Hepatocyte (in vitro differentiated cells): ENCODE measurements at places on chromosomes 7 and 10. TPM values are rescaled to one million over a fixed set of nuclear protein-coding genes. Genes with fewer than 3 reads are reported as not detected.

DNA sequence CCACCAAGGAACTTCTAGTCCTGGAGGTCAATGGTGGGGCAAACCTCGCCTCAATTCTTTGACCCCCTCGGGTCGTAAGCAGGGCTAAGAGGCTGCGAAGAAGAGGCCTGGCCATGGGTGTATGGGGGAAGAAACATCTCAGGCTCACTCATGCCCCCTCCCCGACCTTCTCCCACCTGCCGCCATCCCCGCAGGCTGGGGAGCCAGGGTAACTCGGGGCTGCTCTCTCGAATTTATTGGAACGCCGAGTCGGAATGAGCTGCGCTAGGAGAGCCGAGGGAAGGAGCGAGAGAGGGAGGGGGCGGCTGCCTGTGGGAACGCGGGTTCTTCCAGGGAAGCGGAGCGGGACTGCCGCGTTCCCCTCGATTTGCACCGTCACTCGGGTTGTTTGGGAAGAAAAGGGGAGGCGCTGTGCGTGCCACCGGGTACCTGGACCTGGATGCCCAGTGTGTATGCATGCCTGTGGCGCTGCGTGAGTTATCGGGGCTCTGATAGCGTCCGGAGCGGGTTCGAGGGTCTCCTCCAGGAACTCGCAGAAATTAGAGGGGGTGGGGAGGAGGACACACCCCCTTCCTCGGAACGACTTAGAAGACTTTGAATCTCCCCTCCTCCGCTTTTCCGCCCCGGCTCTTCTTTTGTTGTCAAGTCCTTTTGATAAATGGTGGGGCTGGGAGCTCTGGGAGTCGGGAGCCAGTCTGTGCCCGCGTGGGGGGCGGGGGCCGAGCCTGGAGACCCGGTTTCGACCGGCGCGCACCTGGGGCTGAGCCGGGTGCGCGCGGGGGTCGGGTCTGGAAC, 1.8 kb upstream of the ZNF503 start:
- DNase-seq = peak; percentile 77

- no peak for DNase-seq
Measured at GRCh38 chr7:2017914-2018568, 214.7 kb downstream of the MAD1L1 start.

DNA sequence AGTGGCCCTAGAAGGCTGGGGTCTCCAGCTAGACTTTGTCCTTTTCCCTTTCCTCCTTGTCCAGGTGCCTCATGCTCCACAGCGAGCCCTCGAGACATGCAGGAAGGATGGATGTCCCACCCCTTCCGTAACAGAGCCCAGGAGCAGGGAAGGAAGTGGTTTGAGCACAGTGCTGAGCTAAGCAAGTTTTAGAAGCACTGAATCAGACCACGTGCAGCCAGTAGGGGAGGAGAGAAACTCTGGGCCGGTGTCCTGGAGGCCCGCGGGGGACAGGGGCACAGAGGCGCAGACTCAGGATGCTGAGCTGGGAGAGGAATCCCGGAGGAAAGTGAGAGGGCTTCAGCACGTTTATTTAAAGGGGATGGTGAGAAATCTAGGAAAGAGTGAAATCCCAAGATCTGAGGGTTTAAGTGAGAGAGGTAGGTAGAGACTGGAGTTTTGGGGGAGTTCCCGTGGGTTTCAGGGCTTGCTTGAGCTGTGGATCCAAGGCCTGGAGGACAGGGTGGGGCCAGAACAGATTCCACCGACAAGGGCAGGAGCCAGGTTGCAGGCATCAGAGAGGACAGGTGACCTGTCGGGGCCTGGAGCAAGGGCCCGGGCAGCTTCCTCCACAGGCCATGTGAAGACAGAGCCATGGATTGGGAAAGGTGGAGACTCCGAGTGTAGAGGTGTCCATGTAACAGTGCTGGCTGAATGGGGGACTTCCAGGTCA, 4.4 kb upstream of the IRF5 start:
- DNase-seq = no peak

GRCh38 chr7:43648473-43649406, 65.8 kb downstream of the STK17A start:
- DNase-seq = no peak

- DNase-seq = no peak
Measured at GRCh38 chr10:83037653-83038052, 1101.7 kb upstream of the GHITM start.

ASZ1 gene
- not detected in 2 replicates for total RNA-seq

OPN4 gene
- total RNA-seq = not detected in 2 replicates

MPP7 gene
- 8.4 and 9.1 TPM in 2 replicates for total RNA-seq

DNA sequence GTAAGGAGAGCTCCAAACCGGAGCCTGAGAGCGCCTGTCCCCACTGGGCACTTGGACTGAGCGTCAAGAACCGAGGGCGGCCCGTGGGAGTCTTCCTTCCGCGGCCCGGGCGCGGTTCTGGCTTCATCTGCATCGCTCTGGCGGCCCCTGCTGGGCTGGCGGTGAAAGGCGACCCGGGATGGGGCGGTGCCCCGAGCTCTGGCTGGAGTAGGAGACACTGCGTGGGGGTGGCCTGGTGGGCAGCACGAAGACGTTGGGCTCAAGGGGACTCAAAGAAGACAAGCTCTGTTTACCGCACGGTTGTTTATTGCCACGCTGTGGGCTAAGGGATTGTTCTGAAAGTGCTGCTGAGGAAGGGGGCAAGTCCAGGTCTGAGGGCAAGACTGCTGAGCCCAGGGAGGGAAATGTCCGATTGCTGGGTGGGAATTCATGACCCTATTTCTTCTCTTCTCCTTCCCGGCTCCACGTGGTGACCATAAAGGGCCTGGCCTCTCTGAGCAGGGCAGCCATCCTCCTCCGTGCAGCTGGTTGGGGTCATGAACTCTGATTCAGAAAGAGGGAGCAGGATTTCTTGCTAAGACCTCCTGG, 29.8 kb downstream of the PLAU start:
- DNase-seq = peak; percentile 88

DNA sequence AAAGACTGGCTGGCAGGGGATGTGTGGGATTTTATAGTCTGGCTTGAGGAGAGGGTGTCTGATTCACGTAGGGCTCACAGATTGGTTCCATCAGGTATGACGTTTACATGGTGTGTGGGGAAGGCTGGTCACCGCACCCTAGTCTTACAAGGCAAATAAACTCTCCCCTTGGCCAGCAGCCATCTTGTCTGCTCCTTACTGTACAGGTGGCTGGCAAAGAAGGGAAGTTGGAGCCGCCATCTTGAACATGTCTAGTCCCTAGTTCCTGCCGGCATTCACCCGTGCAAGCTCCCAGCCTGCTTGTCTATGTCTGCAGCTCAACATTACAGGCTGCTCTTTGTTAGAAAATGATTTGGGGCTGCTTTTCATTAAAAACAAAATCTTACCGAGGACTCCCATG, 97.6 kb downstream of the RAMP3 start:
- no peak for DNase-seq

- DNase-seq = peak; percentile 78
Measured at GRCh38 chr10:78520737-78521430, 487.2 kb downstream of the RPS24 start.

- DNase-seq = no peak
Measured at GRCh38 chr7:151346-152050, 40.9 kb upstream of the FAM20C start.

ATG9B gene
- 0.64 and 0.80 TPM in 2 replicates for total RNA-seq

GRCh38 chr7:130986261-130986690, 252.3 kb upstream of the KLF14 start:
- no peak for DNase-seq

GRCh38 chr7:130294314-130294713, 1.4 kb downstream of the CPA4 start:
- no peak for DNase-seq

DNA sequence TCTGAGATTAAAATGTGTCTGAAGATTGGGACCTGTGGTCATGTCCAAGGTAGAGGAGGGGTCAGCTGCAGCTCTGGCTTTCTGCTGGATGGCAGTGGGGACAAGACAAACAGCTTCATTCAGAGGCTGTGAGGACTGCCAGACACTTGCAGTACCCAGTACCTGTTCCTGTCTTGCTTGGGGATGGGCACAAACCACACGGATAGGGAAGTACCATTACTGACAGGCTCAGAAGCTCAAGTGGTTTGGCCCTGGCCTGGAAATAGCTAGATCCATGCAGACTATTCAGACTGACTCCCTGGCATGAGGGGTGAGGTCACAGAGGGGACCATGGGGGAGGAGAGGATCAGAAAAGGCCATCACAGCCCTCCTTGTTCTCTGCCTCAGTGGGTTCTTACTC, 56.0 kb upstream of the COMTD1 start:
- no peak for DNase-seq

GRCh38 chr7:32937344-32938174, 19.7 kb upstream of the FKBP9 start:
- peak; percentile 43 for DNase-seq

- DNase-seq = no peak
Measured at GRCh38 chr7:155495440-155496248, 37.7 kb downstream of the EN2 start.

DNA sequence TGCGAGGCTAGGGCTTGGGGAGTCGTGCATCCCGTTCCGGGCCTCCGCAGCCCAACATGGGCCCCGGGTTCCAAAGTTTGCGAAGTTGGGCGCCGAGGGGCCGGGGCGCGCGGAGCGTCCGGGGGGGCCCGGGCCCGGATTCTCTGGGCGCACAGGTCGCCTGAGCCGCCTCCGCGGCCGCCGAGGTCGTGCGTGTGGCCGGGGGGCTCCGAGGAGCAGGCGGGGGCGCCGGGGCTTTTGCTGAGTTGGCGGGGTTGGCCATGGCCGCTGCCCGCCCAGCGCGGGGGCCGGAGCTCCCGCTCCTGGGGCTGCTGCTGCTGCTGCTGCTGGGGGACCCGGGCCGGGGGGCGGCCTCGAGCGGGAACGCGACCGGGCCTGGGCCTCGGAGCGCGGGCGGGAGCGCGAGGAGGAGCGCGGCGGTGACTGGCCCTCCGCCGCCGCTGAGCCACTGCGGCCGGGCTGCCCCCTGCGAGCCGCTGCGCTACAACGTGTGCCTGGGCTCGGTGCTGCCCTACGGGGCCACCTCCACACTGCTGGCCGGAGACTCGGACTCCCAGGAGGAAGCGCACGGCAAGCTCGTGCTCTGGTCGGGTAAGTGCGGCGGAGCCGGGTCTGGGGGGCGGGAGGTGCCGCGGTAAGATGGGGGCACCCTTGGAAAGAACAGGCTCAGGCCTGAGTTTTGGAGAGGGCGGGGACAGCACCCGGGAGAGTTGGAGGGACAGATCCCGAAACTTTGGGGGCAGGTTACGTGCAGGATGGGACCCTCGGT, 643 bp downstream of the SMO start:
- DNase-seq = peak; percentile 60

GRCh38 chr7:79877874-79878465, 256.7 kb upstream of the GNAI1 start:
- no peak for DNase-seq

SORBS1 gene
- 33.1 and 40.2 TPM in 2 replicates for total RNA-seq

GRCh38 chr10:53071505-53072125, 299.0 kb upstream of the MBL2 start:
- DNase-seq = no peak

DNA sequence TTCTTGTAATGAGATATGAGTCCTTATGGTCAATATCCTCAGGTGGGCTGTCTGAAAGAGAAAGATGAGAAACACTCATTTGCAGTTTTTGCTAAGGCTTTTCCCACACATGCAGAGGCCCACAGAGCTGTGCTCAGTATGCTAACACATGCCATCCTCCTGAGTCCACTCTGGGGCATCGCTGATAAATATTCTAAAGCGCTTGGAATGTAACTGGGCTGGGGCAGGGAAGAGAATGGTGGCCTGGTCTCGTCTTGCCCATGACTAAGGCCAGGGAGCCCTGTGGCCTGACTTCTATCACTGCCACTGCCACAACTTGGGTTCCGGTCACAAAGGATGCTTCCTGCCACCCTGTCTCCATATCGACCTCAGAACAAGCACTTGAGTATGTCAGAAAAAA, 199.7 kb upstream of the FRMD4A start:
- DNase-seq = no peak

GRCh38 chr10:42652858-42653257, 14.5 kb upstream of the ZNF33B start:
- DNase-seq = no peak

CXCL12 gene
- total RNA-seq = 41.8 and 43.0 TPM in 2 replicates

GRCh38 chr10:110209454-110209925, 2.1 kb downstream of the MXI1 start:
- DNase-seq = peak; percentile 77

- DNase-seq = no peak
Measured at GRCh38 chr10:123643315-123643714, 22.8 kb upstream of the GPR26 start.

DNA sequence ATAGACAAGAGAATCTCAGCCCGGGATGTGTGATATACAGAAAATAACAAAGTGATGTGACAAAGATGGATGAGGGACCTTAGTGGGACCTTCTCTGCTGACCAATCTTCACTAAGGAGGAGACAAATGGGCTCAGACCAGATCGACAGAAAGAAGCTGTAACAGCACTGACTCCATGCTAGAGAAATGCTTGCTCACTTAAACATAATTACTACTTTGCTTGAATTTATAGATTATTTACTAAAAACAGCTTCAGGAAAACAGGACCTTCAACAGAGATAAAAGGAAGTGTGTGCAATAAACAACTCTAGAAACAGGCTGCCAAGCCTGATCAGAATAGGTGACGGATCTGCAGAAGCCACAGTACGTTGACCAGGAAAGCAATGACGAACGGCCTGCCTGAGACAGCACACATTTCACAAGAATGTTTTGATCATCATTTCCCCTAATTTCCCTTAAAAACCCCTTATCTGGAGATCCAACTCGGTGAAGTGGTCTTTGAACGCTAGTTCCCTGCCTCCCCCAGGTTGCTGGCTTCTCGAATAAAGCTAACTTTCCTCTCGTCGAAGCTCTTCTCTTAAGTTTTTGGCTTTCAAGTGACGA, 98.4 kb upstream of the STEAP1B start:
- no peak for DNase-seq

GRCh38 chr10:31207636-31208035, 111.4 kb upstream of the ZEB1 start:
- DNase-seq = no peak

- DNase-seq = no peak
Measured at GRCh38 chr7:27167916-27168264, 2.6 kb upstream of the HOXA9 start.

GRCh38 chr7:117098457-117098856, 145.2 kb downstream of the ST7 start:
- DNase-seq = no peak
